ENCODE measurements at places on chromosomes 1 and 21. TPM values are rescaled to one million over a fixed set of nuclear protein-coding genes. Genes with fewer than 3 reads are reported as not detected.

DNA sequence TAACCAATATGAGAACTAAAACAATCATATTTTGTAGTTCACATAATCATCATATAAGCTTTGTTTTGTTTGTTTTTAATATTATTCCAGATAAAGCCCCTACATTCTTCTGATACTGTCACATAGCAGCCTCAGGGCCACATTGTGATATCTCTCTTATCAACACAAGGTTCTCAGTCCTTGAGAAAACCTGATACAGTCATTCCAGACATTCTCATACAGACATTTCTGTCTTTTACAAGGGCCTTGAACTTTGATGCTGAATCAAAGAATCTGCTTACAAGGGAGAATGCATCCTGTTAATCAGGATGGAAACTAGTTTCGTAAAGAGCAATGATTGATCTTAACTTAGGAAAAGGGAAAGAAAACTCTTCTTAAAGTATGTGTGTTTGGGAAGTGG is 12.7 kb upstream of the VCAM1 start:
- DNase-seq = no peak

DNA sequence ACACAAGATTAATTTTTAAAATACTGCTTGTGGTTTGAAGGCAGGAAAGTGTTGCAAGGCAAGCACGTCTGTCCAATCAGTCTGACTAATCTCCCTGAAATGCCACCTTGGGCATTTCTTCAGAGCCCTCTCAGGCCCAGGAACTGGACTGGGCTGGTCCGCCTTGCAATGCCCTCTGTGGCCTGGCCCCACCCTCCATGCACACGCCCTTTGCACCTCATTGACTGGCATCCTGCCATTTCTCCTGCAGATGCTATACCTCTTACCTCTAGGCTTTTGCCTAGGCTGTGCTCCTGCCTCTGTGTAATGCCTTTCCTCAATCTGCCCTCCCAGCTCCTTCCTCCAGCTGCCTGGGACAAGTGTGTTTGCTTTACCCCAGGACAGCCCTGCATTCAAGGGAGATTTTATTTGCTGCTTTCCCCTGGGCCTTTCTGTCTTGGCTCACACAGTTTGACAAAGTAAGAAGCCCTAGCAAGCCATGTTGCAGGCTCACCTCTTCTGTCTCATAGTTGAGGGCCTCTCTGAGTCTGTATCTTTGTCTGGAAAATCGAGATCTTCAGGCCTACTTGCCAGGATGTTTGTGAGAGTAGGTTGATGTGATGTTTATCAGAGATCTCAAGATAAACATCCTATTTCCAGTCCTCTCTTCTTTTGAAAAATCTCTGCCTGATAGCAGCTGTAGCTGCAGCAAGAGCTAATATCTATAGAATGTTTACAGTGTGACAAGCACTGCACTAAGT is 149.2 kb upstream of the JUN start:
- no peak for DNase-seq

DNA sequence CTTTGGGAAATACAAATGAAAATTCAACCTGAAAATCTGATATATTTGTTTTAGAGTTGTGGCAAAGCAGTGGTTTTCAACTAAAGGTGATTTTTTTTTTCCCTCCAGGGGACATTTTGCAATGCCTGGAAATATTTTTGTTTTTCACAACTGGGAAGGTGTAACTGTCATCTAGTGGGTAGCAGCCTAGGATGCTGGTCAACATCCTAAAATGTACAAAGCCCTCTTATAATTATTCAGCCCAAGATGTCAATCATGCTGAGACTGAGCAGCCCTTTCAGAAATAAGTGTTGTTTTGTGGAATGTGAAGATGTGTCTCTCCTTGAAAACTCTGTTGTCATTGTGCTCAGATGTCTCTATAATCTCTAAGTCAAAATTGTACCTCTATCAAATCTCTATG is 95.2 kb upstream of the NCAM2 start:
- no peak for DNase-seq

DNA sequence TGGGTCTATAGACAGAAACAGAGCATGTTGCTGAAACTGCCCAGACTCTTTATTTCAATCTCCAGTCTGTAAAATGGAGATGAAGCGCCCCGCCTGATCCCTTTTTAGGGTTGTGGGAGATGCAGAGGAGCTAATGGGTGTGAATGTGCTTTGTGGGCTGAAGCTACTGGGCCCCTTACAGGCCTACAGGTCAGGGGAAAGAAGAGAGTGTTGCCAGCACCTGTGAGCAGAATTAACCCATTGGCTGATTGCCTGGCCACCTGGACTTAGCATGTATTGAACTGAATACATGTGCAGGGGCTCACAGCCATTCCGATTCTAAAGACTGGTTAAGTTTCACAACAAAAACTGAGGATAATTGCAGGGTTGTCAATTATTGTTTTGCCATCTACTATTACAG is 13.9 kb upstream of the ATF3 start:
- DNase-seq = no peak

- no peak for DNase-seq
Observed at GRCh38 chr21:8993943-8994639, 1527.3 kb upstream of the TPTE start.

DNA sequence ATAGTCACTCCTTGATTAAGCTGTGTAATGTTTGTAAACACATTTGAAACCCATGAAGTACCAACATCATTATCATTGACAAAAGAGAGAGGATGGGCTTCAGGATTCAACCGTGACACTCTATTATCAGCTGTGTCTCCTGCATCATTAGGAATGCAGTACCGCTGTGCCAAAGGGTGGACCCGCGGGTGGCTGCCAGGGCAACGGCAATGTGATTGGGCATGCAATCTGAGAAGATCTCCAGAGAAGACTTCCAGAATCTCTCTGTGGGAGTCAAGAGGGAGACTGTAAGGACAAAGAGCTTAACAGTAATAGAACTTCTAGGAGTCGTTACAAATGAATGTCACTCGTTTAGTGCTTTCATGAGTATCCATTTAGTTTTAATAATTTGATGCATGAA is 97.9 kb downstream of the USH2A start:
- no peak for DNase-seq

- DNase-seq = no peak
Observed at GRCh38 chr21:36717976-36718375, 19.1 kb downstream of the SIM2 start.

- DNase-seq = no peak
Observed at GRCh38 chr1:241186716-241187115, 170.3 kb downstream of the RGS7 start.

GRCh38 chr1:29991025-29991424 is 732.4 kb downstream of the MATN1 start:
- no peak for DNase-seq

GRCh38 chr1:36523850-36524249 is 41.1 kb upstream of the CSF3R start:
- DNase-seq = no peak

GRCh38 chr1:2823921-2824610 is 22.6 kb upstream of the TTC34 start:
- no peak for DNase-seq

DNA sequence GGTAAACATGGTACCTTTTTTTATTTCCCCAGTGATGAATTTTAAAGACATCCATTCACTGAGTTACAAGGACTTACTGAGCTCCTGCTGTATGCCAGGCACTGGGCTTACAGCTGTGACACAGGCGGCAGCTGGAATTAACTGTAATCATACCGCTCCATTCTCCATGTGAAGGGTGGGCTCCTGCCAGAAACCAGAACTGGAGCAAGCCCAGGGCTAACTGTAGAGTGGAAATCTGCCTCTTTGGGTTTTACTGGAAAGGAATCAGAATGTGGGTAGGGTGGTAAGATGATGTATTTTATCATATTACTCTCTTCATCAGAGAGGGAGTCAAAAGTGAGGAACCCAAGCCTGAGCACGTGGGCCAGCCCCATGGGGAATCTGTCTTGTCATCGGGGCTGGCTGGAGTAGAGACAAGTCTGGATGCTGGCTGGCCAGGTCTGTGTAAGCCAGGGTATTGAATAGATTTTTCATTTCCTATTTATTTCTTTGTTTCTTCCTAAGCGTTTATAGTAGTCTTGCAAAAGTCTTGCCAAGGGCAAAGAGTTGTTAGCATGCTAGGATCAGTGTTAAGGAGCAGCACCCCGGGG is 21.5 kb downstream of the FGGY start:
- DNase-seq = no peak

DNA sequence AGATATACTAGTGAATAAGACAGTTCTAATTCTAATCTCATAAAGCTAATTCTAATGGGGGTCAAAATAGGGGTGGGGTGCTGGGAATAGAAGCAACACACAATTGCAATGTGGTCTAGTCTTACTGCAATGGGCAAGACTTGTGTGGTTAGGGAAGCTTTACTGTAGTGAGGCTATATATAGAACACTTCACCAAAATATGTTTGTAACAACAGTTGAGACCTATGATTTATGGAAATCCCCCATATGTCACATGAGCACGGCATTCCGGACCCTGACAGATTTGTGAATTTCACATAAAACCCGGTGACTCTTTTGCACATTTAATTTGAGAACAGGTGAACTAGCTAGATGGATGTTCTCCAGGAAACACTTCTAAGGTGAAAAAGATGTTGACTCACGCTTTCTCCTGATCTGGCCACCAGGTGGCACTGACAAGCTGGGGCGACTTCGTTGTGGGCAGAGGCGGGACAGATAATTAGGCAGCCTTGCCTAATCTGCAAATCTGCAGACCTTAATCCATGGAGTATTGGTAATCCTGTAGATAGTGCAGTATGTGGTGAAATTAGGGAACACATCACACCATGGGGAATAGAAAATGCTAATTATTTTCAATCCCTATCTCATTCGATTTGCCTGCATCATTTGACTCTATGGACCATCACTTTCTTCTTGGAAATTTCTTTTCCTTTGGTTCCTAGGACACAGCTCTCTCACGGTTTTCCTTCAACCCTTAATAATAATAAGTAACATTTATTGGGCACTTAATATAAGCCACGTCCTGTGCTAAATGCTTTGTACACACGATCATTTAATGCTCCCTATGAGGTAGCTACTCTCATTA is 37.7 kb downstream of the KIAA0040 start:
- no peak for DNase-seq

GRCh38 chr1:148293651-148294050 is 141.6 kb upstream of the NBPF11 start:
- no peak for DNase-seq

- no peak for DNase-seq
Observed at GRCh38 chr1:48207131-48207530, 15.4 kb upstream of the SLC5A9 start.

CRYBG2 gene
- total RNA-seq = 96.9 TPM

LIPI gene
- total RNA-seq = not detected

AIM2 gene
- total RNA-seq = not detected

TEX38 gene
- not detected for total RNA-seq

IQGAP3 gene
- total RNA-seq = 2.2 TPM

GOLT1A gene
- not detected for total RNA-seq

ITLN2 gene
- 1.2 TPM for total RNA-seq
